ENCODE measurements at places on chromosomes 12 and 14.

GRCh38 chr12:93734784-93735183 lies 57.6 kb downstream of the CRADD start:
- no peak for DNase-seq

DNA sequence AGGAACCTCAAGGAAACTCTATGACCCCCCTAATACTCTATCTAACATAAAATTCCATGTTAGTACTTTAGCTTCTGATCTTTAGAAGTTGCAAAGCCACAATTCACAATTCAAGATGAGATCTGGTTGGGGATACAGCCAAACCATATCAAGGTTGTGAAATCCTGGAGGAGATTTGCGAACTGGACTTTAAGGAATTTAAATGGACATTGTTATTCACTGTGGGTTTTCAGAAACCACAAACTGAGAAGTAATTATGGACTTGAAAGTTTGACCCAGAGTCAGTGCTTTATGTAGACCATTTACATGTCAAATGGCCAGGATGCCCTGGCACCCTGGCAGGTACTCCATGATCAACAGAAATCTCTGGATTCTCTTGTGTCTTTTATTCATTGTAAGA lies 14.2 kb upstream of the CDKL1 start:
- DNase-seq: no peak

DNA sequence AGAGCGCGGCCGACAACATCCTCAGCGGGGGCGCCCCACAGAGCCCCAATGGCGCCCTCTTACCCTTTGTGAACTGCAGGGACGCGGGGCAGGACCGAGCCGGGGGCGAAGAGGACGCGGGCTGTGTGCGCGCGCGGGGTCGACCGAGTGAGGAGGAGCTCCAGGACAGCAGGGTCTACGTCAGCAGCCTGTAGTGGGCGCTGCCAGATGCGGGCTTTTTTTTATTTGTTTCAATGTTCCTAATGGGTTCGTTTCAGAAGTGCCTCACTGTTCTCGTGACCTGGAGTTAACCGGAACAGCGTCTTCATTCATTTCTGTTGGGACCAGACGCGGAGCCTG lies 103.8 kb upstream of the FKBP4 start:
- peak; percentile 31 for DNase-seq

- no peak for DNase-seq
Measured at GRCh38 chr14:20413744-20414082, 412 bp upstream of the TEP1 start.

DNA sequence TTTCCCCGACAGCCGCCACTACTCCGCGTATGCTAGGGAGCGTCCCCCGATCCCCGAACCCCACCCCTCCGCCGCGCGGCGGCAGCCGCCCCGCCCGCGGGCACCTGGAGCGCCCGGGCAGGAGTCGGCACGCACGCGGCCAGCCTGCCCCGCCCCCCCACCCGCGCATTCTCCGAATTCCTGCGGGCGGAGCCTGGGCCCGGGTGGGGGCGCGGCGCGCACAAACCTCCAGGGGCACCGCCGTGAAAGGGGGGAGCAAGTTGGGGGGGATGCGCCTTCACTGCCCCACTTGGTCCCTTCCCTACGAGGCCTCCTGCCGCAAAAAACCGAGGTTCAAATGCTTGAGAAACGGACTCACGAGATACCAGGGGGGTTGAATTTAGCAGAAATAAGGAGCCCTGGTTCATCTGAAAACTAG lies 1.7 kb downstream of the AJUBA start:
- DNase-seq: no peak

- DNase-seq: no peak
Measured at GRCh38 chr12:18897823-18898222, 159.9 kb downstream of the CAPZA3 start.

DNA sequence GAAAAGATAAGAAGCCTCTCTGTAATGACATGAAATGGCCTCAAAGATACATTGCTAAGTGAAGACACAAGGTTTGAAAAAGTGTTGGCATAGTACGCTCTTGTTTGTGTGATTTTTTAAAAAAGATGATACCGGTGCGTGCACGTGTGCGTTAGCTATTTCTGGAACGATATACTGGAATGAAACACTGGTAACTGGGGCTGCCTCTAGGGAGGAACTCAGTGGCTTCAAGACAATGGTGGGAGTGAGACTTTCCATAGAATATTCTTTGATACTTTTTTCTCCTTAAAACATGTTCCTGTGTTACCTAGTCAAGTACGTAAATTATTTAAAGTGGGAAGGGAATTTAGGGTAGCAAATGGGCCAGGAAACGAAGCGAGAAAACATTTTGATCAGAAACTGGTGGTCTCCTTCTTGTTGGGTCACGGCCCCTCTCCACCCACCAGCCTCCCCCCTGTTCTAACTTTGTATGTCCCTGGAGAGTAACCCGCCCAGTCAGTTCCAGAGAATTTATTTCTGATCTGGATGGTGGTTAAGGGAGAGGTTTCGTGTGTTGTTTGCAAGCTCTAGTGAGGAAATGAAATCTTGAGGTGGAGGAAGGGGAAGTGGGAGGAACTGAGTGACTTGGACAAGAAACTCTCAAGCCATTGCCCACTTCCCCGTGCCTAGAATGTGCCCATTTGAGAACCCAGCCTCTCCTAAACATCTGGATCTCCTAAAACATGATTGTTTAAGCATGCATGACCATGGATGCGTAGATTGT lies 6.6 kb downstream of the FGF6 start:
- DNase-seq: no peak

DNA sequence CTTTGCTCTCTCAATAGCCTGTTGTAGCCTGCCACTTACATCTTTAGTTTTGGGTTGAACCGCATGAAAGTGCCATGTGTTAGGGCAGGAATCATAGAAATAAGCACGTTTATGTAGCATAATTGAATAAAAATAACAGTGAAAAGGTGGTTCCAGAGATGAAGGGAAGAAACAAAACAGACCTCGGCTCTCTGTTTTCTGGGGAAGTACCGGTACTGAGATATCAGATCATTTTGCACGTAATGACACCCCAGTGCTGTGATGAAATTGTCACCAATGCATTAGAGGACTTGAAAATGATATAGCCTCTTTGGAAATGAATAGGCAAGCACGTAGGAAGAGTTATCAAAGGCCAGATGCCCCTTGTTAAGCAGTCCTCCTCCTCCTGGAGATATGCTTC lies 42.5 kb upstream of the DLK1 start:
- no peak for DNase-seq

- DNase-seq: peak; percentile 37
Measured at GRCh38 chr12:122886851-122887818, 8.8 kb downstream of the VPS37B start.

DNA sequence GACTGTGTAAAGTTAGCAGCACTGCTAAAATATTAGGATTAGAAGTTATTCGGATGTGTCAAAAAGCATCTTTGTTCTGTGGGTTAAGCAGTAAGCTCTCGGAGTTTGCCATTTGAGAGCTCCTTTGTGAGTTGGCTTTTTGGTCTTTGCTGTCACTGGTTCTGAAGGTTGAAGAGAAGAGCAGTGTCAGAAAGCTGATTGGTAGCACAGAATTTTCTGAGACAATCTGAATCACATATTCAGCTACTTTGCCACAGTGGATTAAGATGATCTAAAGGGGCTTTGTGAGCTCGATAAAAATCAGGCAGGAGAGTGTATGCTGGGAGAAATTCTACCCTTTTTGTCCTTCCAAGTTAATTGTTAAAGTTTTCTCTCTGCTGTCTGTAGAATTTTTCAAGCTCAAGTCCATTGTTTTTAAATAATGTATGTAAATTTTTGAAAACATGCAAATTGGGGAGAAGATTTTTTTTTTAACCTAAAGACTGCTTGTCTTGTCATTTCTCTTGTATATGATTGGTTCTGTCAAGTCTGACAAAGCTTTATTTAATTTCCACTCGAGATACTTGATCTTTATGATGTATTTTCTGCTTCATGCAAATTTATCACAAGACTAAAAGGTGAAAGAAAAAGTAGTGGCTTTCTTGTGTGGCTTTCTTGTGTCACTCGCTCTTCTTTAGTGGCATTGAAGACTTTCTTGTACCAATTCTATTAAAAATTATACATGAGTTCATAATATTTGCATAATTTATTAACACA lies 307.3 kb downstream of the EGLN3 start:
- DNase-seq: no peak

DNA sequence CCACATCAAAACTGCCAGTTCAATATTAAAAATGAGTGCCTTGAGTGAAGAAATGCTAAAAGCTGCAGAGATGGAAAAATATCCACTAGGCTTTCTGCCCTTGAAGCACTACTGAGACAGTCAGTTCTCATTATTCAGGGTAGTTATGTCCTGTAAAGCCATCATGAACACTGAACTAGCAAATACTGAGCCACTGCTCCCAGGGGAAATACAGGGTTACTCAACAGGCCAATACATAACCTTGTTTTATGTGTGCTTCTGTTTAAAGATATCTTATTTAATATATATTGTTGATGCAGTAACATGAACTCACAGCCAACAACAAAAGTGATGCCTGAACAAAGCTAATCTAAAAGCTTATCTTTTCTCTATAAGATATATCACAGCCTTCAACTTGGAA lies 3.3 kb downstream of the RAD52 start:
- no peak for DNase-seq

GRCh38 chr12:77189458-77189857 lies 124.1 kb upstream of the E2F7 start:
- no peak for DNase-seq

GRCh38 chr12:3172124-3173007 lies 95.2 kb downstream of the TSPAN9 start:
- no peak for DNase-seq

- DNase-seq: no peak
Measured at GRCh38 chr14:88929656-88930436, 105.4 kb downstream of the TTC8 start.

DNA sequence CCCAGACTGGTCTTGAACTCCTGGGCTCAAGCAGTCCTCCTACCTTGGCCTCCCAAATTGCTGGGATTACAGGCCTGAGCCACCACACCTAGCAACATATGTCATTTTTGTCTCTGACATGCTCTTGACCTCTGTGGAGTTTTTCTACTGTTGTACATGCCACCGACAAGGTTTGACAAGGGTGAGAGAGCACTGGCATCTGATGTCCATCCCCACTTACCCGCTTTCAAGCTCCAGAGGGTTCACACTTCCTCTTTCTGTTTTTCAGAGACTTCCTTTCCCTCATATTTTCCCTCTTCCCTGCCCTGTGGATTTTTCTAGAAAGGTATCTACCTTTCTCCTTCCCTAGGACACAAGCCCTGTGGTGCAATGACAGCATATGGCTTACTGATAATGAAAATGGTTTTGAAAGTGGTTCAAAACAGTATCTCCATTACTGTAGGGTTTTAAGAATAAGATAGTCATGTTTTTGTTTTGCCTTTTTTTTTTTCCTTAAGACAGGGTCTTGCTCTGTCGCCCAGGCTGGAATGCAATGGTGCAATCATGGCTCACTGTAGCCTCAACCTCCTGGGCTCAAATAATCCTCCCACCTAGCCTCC lies 27.7 kb upstream of the PLEKHG3 start:
- no peak for DNase-seq

DNA sequence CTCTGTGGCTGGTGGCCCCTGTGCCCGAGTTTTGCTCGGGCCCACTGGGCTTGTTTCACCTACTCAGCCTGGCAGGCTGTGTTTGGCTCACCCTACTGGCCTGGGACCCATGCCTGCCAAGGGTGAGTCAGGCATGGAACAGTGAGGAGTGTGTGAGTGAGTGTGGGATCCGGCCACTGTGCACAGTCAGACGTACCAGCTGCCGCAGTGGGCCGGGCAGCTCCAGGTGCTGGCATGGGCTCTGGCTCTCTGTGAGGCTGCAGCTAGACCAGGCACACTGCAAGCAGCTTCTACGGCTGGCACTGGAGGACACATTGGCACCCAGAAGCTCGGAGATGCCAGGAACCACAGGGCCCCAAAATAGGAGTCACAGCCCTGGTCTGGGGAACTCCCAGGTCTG lies 40.6 kb downstream of the HSD17B6 start:
- DNase-seq: no peak

GRCh38 chr12:6070472-6071257 lies 53.8 kb downstream of the VWF start:
- DNase-seq: no peak

Data from stimulated activated CD4-positive, alpha-beta T cell treated with anti-CD3 and anti-CD28 coated beads, Interleukin-12 subunit alpha, Interleukin-12 subunit beta, amount 100 ng/mL, for 48 hours (primary cell).